ENCODE measurements at places on chromosomes 11 and 22.

DNA sequence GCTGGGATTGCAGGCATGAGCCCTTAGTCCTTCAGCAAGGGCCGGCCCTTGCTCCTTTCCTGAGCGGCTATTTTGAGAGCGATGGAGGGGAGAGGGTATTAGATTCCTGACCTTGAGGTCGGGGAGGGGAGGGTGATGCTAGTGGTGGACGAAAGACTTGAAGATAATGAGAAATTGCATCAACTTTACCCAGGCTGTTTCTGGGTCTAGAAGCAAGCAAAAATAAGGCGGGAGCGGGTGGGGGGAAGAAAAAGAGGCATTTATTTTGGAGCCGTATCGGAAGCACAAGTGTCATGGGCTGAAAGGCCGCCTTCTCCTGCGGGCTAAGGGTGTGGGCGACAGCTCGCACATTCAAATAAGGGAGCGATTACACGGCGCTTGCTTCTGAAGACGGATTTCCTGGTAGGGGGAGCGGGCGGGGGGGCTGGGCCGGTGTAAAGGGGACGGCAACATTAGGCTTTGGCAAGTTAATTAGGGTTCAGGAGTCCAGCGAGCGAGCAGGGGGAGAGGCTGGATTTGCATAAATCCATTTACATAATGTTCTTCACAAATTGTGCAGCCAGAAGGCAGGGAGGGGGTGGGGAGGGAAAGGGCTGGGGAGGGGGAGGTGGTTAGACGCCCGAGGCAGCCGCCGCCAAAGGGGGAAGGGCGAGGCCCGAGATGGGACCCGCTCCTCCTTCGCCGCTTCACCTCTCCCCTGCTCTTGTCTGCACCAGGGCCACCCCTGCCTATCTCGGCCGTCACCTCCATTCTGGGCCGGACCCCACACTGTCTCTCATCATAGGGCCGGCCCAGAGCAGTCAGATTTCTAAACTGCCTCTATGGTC, 245.9 kb downstream of the MIAT start:
- peak; percentile 3 for DNase-seq

GRCh38 chr22:19998232-19998951, 18.2 kb downstream of the ARVCF start:
- DNase-seq = no peak

DNA sequence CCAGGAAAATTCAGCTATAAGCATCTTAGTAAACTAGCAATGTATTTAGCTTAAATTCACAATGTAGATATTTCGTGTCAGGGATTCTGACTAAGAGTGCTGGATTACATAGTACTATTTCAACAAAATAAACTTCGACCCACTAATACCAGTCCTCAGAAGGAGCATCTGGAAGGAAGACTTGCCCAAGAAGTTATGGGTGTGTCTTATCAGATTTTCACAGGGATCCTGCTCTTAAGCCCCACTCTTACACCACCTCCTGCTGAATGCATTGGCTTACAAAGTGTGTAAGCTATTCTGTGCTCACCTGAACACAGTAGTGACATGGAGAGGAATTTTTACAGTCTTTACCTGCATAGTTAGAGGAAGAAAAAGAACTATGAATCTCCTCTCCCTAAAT, 35.4 kb upstream of the ANO5 start:
- DNase-seq = no peak

- no peak for DNase-seq
Measured at GRCh38 chr22:47850644-47851151, 1088.2 kb downstream of the TBC1D22A start.

DNA sequence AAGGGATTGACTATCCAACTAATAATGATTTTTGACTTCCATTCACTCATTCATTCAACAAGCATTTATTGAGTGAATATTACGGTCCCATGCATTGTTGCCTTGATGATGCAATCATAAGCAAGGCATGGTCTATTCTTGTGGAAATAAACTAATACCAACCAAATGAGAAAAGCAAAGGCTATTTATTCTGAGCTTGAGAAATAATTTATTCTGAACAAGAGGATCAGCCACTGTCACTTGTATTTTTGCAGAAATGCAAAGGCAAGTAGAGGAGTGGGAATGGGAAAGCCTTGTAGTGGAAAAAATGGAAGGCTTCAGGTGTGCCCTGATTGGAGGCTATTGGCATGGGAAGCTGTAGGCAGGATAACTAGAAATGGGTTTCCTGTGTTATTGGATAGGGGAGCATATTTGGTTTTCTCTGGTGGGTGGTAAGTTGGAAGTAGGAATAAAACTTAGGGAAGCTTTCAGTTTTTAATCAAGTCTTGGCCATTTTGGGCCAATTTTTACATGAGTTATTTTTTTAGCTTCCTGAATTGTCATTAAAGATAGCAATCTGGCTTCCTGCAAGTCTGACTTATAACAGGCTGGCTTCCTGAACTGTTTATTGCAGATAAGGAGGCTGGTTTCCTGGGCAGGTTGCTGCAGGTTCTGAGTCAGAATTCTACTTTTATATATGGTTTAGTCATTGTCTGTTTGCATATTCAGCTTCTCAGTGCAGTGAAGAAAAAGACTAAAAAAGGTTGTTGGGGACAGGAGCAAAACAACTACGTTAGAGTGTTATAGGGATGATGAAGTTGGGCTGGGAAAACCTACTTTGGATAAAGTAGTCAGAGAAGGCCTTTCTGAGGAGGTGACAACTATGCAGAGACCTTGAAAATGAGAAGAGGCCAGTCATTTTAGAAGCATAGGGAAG, 106.7 kb downstream of the APIP start:
- no peak for DNase-seq

DNA sequence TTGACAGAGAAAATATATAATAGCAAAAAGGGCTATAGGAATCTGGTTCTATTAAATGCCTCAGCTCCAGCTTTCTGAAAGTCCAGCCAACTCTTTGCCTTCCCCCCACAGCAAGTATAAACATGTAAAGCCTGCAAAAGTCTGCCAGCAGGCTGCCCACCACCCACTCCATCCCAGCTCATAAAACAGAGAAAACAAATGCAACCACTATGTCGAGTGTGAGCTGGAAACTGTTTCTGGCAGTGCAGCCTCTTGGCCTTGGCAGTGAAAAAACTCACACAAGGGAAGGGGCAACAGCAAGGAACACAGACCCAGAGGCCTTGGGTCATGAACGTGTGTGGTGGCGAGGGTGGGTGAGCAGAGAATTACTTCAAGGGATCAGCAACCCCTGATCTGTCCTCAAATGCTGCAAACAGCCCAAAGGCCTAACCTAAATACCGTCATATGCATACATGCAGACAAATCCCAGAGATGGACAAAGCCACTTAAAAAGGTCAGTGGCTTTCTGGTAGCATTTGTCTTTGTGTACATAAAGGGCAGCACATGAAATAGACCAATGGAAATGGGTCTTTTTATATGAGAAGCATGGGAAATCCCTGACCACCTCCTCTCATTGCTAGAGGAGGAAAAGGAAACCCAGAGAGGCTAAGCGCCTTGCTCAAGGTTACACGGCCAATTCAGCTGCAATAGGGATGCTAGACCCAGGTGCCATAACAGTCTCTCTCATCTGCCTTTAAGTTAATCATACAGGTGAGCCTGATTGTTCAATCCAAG, 74.8 kb downstream of the NAT10 start:
- DNase-seq = no peak
